HT1080 (cell line): ENCODE measurements at places on chromosomes 5 and 9.

GRCh38 chr5:156476158-156476551, 149.2 kb downstream of the SGCD start:
- no peak for DNase-seq

- peak; percentile 36 for DNase-seq
Measured at GRCh38 chr5:4348919-4349318, 753.3 kb downstream of the IRX1 start.

- DNase-seq, result peak; percentile 68
Measured at GRCh38 chr5:43041669-43042175, 1.6 kb upstream of the ANXA2R start.

- DNase-seq, result peak; percentile 69
Measured at GRCh38 chr5:35117967-35118366, 70.2 kb upstream of the AGXT2 start.

DNA sequence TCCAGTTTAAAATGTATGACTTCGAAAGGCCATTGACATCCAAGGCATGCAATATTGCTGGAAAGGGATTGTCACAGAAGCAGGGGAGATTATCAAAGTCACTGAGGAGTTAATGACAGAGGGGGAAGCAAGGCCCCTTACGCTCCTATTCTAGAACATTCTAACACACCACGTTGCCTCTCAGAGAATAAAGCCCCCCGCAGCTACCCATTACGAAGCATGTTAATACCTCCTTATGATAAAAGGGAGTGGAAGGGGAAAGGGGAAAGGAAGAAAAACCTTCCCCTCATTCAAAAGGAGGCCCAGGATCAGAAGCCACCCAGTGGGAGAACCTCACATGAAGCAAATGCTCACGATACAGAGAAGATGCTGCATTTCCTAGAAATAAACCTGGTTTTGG, 213.6 kb downstream of the DAB2IP start:
- no peak for DNase-seq

- DNase-seq, result peak; percentile 93
Measured at GRCh38 chr9:70053864-70054263, 10.2 kb downstream of the MAMDC2 start.

DNA sequence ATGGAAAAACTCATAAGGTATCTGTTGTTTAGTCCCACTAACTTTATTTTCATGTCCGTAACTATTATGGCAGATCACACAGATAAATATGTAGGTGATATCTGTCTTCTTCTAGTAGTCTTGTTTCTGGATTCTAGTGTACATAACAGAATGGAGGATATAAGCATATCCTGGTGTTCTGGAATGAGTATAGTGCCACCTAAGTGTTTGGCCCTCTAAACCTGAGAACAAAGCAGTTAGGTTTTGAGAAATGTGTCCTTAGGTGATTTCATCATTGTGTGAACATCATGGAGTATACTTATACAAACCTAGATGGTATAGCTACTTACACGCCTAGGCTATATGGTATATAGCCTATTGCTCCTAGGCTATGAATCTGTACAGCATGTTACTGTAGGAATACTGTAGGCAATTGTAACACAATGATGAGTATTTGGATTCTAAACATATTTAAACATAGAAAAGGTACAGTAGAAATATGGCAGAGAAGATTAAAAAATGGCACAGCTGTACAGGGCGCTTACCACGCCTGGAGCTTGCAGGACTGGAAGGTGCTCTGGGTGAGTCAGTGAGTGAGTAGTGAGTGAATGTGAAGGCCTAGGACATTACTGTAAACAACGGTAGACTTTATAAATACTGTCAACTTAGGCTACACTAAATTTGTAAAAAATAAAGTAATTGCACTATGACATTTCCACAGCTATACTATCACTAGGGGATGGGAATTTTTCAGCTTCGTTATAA, 150.3 kb upstream of the SLC24A2 start:
- DNase-seq, result no peak

DNA sequence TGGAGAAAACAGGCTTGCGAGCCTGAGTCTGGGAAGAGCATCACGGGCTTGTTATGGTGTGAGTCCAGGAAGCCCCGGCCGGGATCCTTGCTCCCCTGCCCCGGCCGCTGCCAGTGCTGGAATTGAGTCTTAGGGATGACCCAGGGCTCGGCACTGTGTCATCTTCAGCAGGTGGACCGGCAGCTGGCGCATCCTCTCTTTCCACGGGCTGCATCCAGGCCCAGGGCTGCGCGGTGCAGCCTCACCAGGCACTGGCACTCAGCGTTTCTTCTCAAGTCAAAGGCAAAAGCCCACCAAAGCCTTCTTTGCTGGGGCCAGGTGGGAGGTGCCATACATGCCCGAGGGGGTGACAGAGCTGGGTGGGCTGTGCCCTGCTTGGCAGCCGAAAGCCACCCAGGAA, 46.6 kb downstream of the COL5A1 start:
- DNase-seq, result no peak

- no peak for DNase-seq
Measured at GRCh38 chr5:131532031-131532640, 102.9 kb downstream of the RAPGEF6 start.

GRCh38 chr5:96699186-96699820, 37.1 kb downstream of the CAST start:
- peak; percentile 18 for DNase-seq

- no peak for DNase-seq
Measured at GRCh38 chr9:121380846-121381245, 10.8 kb upstream of the STOM start.

DNA sequence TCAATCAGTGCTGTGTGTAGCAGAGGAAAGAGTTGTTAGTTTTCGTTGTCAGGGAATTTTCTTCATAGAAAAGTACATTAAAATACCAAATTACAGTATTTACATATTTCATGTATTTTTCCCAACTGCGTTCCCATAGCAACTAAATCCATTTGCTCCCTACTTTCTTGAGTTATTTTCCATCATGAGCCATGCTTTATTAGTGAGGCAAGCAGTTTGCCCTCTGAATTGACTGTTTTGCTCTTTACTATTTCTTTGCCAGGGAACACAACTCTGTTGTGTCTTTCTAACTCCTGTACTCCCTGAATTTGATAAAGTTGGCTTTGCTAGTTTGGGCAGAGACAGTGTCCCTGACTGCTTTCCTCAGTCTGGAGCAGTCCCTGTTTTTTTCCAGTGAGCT, 276.2 kb upstream of the SLC30A5 start:
- DNase-seq, result no peak

- DNase-seq, result no peak
Measured at GRCh38 chr5:64000096-64000495, 37.9 kb upstream of the HTR1A start.

- peak; percentile 48 for DNase-seq
Measured at GRCh38 chr9:114552706-114553105, 34.9 kb upstream of the ATP6V1G1 start.
